ENCODE measurements at places on chromosomes 3 and 15. TPM values are rescaled to one million over a fixed set of nuclear protein-coding genes. Genes with fewer than 3 reads are reported as not detected.

GOLGA6A gene
- not detected for total RNA-seq

CD200 gene
- 1.3 TPM for total RNA-seq

QRICH1 gene
- 181 TPM for total RNA-seq

DNA sequence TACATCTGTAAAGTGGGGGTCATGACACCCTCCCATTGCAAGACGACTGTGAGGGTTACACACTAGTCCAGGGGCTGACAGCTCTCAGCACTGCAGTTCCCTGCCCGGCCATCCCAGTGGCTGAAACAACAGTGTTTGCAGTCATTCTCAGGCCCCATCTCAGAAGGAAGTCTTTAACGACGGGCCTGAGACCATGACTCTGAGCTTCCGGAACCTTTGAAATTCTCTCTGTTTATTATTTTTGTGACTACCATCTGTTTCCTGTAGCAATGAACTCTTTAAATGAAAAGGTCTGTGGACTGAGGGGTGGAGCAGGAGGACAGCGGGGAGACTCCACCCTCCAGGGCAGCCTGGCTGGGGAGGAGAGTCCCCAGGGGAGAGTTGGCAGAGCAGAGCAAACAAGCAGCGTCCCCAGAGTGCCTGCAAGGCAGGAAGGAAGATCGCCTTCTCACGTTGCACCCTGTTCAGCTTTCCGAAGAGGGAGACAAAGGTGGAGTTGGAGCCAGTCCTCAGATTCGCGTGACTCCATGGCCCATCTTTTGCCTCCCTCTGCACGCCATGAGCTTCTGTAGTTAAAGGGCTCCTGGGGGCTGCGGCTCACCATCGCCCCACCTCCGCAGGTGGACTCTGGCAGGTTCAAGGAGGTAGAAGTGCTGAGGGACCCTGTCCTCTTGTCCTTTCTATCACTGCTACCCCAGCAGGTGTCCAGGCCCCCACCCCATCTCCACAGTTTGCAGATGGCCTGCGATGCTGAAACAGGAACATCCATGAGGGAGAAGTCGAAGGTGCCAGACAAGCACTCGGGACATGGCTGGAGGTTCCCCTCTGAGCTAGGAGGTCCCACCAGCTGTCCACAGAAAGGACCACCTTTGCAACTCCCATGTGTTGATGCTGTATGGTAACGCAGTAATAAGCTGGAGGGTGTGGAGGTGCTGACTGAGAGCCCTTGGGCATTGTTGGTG lies 525.8 kb upstream of the PROK2 start:
- DNase-seq, result peak; percentile 87

- DNase-seq, result peak; percentile 39
These were observed 218.4 kb upstream of the MLF1 start for GRCh38 chr3:158352551-158352950.

GRCh38 chr3:177760803-177761202 lies 563.5 kb upstream of the TBL1XR1 start:
- DNase-seq, result no peak

- DNase-seq, result peak; percentile 16
These were observed 65.5 kb upstream of the FBN1 start for GRCh38 chr15:48710952-48711495.

DNA sequence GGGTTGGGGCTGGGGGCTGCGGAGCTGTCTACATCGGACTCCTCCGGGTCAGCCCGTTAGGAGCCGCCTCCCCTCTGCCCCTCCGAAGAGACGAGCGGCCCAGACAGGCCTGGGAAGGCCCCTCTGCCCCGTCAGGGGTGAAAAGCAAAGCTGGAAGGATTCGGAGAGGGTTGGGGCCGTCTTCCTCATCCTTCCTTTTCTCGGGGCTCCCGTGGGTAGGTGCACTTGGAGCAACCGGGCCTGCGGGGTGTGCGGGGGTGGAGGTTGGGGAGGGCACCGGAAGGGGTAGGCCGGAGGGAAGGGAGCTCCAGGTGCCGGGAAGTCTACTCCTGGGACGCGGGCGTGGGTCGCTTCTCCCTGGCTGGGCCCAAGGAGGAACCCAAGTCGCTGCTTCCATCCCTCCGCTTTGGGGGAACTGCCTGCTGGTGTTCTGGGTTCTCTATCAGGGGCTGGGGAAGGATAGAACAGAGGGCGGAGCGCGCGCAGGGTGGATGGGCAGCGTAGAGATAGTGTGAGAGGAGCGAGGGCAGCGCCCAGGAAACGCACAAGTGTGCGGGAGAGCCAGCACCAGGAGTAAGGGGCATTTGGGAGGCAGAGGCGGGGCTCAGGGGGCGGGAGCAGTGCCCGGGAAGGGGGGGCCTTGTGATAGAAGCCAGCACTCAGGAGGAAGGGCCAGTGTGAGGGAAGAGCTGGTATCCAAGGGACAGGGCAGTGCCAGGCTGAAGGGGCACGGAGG lies 590 bp downstream of the POLR2H start:
- peak; percentile 74 for DNase-seq

DNA sequence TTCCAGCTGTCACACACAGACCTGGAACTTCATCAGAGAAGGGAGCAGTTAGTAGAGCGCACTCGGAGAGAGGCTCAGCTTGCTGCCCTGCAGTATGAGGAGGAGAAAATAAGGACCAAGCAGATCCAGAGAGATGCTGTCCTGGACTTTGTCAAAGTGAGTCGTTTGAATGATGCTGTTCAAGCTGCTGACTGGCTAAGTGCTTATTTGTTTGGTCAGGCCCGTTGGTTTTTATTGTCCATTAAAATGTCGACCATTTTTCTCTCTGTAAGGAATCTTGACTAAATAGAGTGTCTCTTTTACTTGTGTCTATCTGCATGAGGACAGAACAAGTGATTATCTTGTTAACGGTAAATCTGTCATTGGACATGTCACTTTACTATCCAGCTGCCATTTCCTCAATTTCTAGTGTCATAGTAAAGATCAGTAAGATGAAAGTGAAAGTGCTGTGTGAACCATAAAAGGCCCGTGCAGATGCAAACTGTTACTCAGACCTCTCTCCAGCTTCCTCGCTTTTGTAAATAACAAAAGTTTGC lies 56.9 kb downstream of the LRCH3 start:
- DNase-seq, result peak; percentile 78
